Dorsolateral prefrontal cortex (tissue), 122 donors: ENCODE measurements at places on chromosomes 7 and 10.

DNA sequence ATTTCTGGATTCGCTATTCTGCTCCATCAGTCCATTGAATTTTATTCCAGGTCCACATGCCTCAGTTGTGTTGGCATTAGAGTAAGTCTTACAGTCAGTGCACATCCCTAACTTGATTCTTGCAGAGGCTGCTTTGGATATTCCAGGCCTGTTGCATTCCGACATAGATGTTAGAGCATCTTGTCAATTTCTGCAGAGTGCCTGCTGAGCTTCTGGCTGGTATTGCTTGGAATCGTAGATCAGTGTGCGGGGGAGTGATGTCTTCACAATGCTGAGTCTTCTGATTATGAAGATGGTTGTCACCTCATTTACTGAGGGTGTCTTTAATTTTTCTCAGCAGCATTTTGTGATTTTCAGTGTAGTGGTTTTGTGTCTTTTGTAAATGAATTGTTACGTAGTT is 45.2 kb downstream of the INPP5A start:
- no peak for DNase-seq

DNA sequence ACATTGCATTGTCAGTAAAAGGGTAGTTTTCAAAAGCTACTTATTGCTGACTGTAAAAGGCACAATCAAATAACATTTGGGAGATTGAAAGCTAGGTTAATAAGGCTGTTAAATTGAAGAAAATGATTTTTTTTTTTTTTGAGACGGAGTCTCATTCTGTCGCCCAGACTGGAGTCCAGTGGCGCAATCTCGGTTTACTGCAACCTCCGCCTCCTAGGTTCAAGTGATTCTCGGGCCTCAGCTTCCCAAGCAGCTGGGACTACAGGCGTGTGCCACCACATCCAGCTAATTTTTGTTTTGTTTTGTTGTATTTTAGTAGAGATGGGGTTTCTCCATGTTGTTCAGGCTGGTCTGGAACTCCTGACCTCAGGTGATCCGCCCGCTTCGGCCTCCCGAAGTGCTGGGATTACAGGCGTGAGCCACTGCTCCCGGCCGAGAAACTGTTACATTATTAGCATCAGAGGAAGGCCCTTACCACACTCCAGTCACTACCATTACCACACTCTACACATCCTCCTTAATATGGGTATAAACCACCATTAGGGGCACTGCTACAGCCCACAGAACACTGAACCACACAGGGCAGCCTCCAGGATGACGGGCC is 1.0 kb downstream of the CYP51A1 start:
- DNase-seq = no peak

DNA sequence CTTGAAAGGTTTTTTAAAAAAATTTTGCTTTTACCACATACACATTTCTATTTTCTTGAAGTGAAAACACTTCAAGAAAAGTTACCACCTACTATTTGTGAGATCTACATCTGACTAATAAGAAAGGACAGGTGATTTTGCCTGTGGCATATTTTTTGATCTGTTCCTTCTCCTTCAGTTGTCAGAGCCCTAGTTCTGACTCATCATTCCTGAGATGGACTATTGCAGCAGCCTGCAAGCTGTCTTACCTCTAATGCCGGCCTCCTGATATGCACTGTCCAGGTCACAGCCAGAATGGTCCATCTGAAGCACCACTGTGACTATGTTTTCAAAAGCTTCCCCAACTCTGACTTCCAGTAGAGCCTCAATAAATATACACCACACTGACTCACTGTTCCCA is 28.2 kb upstream of the ANK3 start:
- DNase-seq = no peak

DNA sequence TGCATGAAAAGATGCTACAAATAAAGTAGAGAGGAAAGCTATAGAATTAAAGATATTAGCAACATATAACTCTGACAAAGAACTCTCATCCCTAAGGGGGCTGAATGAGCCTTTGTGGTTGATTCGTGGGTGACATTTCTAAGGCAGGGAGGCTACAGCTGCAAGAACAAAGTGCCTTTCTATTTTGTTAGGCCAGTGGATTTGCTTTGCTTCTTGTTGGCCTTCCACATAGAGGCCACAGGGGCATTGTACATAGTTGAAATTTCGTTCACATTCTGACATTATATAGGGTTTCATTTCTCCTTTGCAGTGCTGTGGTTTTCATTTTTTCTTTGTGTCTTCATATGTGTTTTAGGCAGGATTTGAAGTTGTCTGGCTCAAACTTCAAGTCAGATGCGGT is 819.2 kb upstream of the C7orf33 start:
- no peak for DNase-seq

DNA sequence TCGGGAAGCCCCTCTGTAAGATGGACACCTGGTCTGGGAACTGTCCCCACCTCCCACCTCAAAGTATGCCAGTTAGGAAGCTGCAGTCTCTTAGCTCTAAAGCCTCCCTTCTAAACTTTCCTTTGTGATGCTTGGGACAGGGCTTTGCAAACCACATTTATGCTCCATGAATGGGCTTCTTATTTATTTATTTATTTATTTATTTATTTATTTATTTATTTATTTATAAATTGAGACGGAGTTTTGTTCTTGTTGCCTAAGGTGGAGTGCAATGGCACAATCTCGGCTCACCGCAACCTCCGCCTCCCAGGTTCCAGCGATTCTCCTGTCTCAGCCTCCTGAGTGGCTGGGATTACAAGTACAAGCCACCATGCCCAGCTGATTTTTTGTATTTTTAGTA is 1009.4 kb downstream of the TYW1 start:
- DNase-seq = no peak

- DNase-seq = no peak
These were observed 23.0 kb downstream of the SMKR1 start for GRCh38 chr7:129525225-129525862.

- no peak for DNase-seq
These were observed 40.5 kb downstream of the AMZ1 start for GRCh38 chr7:2728316-2729030.

DNA sequence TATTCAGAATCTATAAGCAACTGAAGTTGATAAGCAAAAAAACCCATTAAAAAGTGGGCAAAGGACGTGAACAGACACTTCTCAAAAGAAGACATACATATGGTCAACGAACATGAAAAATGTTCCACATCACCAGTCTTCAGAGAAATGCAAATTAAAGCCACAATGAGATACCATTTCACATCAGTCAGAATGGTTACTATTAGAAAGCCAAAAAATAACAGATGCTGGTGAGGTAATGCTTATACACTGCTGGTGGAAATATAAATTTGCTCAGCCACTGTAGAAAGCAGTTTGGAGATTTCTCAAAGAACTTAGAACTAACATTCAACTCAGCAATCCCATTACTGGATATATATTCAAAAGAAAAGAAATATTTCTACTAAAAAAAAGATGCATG is 332.8 kb upstream of the PLXDC2 start:
- no peak for DNase-seq
